ENCODE measurements at places on chromosomes 5 and 9.
A peak's percentile ranks its signal among the peaks of the same experiment; 100 is the strongest.

- no peak for DNase-seq
These were observed 249.0 kb downstream of the ARHGAP26 start for GRCh38 chr5:143019157-143019556.

GRCh38 chr5:150464554-150465012, 15.0 kb upstream of the RPS14 start:
- no peak for DNase-seq

GRCh38 chr5:172768573-172769341, 2.2 kb downstream of the DUSP1 start:
- peak; percentile 72 for DNase-seq

- no peak for DNase-seq
These were observed 57.2 kb downstream of the WDR70 start for GRCh38 chr5:37436146-37436934.

Data from suppressor macrophage treated with lipopolysaccharide for 4 hours (primary cell).